ENCODE measurements at places on chromosomes 5 and 9.

DNA sequence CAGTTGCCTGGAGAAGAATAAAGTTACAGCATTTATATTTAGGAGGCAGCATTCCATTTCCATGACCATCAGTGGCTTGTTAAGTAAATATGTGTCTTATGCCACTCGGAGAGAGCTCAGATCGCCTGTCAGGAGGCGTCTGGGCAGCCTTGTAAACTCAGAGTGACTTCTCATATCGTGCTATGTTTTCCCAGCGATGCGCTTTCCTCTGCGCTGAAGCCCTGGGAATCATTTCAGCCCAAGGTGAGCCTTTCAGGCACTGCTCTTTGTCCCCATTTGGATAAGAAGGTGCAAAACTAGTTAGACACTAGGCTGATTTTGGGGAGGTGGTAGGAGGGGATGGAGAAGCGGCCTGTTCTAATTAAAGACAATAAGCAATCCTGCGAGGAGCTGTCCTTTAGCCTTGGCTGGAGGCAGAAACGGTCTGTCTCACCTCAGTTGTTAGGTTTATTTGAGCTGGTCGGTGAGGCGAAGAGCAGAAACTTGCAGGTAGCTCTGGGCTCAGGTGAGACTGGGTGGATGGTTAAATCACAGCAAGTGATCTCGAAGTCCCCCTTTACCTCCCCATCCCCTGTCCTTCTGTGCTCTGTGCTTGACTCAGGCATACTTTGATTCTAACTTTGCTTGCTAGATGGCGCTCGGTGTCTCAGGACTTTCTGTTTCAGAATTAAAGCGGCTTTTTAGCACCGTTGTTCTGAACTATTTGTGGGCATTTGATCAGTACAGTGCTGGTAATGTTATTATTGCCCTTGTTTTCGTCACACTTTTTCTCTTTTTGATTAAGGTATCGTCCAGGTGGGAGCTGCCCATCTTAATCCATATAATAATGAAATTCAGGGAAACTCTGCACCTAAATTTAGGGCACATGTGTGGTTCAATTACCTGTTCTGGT, 24.6 kb downstream of the NR2F1 start:
- peak; percentile 27 for DNase-seq

DNA sequence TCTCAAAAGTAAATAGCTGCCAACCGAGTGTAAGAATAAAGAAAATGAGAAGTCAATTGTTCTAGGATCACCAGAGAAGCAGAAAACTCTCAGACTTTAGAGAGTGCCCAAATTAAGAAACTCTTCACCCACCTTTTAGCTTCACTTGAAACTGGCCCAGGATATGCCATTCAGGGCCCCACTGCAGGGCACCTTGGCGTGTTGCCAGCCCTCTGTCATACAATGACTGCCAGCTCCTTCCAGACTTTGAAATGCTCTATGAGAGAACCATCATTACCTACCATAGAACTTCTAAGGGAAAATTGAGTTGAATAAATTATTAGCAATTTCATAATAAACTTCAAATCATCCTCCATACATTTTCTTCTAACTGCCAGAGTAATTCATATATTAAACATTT, 240.5 kb downstream of the CETN3 start:
- no peak for DNase-seq

DNA sequence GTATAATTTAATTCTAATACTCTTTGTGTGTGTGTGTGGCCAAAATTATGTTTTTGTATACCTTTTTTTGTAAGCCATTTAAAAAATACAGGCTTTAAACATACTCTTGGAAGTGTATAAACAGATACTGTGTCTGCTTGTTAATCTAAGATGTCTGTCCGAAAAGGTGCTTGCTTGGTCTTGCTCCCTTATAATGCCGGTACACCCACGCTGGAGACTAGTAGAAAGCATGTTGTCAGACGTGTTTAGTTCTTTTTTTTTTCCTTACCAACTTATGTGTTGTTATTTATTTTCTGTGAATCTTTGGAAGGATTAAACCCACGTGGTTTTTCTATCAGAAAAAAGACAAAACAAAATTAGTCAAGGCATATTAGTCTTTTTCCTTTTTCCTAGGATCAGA, 9.5 kb downstream of the GAPVD1 start:
- no peak for DNase-seq

DNA sequence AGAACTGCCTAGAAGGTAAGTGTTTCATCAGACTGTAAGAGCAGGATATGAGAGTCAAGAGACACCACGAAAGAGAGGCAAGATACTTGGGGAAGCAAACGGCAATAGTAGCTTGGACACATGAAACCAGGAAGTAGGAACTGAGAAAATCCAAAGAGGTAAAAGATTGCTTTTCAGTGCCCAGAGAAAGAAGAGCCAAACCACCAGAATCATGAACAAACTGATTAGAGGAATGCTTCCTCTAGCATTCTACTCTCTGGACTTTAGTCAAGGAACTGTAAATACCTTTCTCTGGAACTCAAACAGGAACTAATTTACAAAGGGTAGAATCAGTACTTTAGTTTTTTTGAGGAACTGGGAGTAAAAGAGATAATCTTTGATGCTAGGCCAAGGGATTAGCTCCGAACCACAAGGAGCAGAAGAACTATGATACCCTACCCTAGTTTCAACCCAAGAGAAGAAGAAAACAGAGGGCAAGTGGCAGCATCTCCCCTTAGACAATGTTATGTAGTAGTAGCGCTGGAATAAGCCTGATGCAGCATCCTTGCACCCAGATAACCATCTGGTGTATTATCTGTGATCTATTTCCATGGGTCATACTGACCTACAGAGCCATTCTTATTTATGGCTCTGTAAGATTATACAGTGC, 41.3 kb downstream of the EFCAB9 start:
- DNase-seq: no peak

- DNase-seq: no peak
Measured at GRCh38 chr5:76805821-76806505, 12.9 kb upstream of the F2RL1 start.

DNA sequence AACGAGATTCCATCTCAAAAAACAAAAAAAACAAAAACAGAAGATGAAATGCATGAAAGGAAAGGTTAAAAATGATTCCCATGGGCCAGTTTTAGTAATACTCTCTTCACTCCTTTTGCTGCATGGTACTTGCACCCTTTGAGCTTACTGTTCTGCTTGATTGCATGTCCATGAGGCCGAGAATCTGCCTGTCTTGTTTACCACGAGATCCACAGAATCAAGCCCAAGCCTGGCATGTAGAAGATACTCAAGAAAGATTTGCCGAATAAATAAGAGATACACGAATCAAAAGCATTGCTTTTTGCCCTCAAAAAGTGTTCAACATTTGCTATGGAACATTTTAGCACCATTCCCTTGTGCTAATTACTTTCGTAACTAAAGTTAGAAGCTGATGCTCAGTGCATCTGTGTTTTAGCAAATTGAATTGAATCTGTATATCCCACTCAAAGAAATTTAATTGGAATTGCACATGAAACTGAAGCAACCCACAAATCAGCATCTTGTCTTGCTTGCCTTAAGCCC, 1.1 kb downstream of the FAXDC2 start:
- DNase-seq: no peak

- no peak for DNase-seq
Measured at GRCh38 chr5:58797021-58797420, 214.1 kb downstream of the RAB3C start.

DNA sequence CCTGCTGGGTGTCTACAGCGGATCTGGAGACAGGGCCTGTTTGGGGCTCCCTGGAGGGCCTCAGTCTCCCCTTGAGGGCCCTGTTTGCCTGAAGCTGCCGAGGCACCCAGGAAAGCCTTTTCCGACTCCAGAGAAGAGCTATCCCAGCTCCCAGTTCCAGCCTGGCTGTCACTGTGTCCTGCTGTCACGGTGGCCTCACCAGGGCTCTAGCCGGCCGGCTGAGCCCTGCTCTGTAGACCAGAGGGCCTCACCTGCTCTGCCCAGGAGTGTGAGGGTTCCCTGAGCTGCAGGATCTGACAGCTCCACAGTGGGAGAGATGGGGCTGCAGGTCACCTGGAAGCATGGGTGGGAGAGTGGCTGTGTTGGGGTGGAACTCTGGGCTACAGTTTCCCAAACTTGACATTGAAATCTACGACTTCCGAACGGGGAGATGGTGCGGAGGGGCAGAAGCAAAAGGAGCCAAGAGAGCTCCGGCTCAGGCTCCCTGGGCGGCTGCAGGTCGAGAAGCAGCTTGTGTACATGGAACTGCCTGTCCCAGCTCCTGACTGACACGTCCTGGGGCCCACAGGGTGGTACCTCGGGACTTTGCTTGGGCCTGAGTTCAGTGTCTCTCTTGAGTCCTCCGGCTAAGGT, 94.9 kb downstream of the CACNA1B start:
- DNase-seq: no peak

GRCh38 chr5:78514427-78515330, 133.9 kb downstream of the LHFPL2 start:
- DNase-seq: no peak

- no peak for DNase-seq
Measured at GRCh38 chr5:79080804-79081203, 11.2 kb downstream of the BHMT2 start.

DNA sequence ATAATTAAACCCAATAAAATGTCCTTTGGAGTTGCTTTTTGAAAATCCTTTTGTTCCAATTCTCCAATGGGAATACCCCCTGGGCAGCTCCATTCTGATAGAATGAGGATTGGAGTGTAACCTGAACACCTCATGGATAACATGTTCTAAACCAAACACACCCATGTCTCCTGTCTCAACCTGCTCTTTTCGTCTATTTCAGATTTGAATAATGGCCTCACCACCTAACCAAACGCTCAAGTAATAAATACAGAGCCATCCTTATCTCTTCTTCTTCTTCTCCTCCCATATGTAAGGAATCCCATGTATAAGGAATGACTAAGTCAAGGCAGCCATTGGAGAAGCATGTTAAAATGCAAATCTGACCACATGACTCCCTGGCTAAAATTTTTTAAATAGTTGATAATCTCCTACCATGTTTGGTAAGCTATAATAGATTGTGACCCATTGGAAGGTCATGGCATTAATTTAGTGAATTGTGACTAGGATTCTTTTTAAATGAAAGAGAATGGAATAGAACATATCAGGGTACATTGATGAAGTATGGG, 26.0 kb downstream of the ELL2 start:
- peak; percentile 54 for DNase-seq

DNA sequence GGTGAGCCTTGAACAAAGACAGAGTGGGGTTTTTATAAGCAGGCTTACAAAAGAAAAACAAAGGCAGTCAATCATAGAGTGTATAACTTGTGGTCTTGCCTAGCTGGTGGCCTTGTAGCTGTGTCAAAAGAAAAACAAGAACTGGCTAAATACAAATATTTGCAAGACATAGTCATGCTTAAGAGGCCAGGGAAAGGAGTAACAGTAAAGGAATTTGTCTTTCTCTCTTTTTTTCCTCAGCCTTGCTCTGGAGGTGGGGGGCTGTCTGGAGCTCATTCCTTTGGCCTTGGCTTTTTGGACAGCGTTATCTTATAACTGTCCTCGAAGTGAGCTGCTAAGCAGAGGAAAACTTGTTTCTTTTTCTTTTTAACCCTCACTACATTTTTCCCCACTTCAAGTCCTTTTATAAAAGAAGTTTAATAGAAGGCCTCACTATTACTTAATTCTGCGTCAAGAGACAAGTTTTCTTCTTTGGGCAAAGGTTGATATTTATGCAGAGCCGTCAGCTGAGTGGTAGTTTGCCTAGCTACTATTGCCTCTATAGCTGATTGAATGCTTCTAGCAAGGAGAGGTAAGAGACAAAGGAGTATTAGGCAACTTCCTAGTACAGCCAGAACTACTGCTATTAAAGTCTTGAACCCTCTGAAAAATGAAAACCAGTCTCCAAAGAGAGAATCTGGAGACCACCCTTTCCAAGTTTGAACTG, 14.3 kb downstream of the CEL start:
- DNase-seq: no peak

DNA sequence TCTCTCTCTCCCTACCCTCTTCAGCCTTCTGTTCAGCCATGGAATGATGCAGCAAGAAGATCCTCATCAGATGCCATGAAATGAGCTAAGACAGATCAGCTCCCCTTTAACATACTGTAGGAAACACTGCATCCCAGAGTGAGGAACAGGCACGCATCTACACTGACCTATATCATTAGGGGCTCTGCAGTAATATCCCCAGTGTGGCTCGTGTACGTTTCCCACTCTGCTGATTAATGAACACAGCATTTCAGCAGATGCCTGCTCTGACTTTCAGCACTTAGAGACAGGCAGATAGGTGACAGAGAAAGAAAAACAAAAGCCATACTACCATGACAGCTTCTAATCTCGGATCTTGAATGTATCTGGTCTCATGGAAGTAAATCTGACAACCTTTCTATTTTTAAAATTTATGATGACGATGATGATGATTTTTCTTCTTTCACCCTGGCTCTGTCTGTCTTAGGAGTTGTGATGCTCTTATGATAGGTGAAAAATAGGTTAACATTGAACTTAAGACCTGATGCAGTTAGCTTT, 750.3 kb downstream of the CDH12 start:
- no peak for DNase-seq

- DNase-seq: no peak
Measured at GRCh38 chr5:1702318-1702717, 97.3 kb downstream of the MRPL36 start.

DNA sequence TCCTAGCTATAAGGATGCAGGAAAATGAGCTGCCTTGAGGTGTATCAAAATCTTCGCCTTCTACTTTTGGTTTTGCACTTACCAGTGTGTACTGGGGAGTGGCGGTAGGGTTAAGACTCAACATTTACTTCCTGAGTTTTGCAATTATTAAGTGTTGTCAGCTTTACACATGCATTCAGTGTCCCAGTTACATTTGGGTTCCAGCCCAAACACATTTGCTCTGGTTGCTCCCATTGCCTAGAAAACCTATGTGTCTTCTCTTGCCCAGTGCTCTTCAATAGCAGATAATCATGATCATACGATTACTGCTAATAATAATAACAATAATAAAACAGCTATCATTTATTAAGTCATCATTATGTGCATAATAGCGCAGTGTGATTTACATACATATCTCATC, 241.5 kb upstream of the PAPPA start:
- no peak for DNase-seq

GRCh38 chr9:5425006-5425628, 12.6 kb downstream of the PLGRKT start:
- DNase-seq: peak; percentile 60

GRCh38 chr9:132182314-132183091, 20.6 kb downstream of the NTNG2 start:
- no peak for DNase-seq

DNA sequence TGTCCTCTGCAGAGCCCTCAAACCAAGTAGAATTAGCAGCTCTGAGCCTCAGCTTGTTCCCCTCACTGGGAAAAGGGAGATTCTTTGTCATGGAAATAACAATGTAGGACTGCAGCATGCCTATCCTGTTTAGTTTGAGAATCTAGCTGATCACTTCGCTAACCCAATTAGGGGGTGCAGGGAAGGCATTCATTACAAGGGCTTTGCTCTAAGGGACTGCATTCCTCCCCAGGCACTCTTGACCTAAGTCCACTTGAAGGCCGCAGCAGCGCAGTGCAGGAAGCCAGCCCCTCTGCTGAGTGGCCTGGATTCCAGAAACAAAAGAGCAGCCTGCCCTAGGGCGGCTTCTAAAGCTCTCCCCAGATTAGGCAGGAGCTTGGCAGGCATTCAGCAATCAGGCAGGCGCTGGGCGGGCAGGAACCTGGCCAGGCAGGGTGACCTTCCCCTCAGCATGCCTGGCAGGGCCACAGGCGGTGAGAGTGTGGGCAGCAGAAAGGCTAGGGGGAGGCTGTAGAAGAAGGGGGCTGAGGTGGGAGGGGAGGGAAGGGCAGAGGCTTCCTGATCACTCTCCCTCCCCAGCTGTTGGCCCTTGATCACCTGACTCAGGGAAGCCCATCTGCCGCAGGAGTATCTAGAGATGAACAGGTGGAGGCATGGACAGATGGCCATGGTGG, 24.8 kb downstream of the CCNJL start:
- DNase-seq: no peak

Data from hematopoietic multipotent progenitor cell treated with erythropoietin and hydrocortisone succinate and interleukin-3 and kit ligand, for 17 days (in vitro differentiated cells).